ENCODE measurements at places on chromosomes 4 and X. TPM values are rescaled to one million over a fixed set of nuclear protein-coding genes. Genes with fewer than 3 reads are reported as not detected.
A peak's percentile ranks its signal among the peaks of the same experiment; 100 is the strongest.

The NDST4 gene
- not detected for total RNA-seq

The IL3RA gene
- total RNA-seq, result 1.4 TPM

The POF1B gene
- total RNA-seq, result 0.22 TPM

- no peak for DNase-seq
Observed at GRCh38 chr4:182552948-182553347, 309.7 kb downstream of the TENM3 start.

GRCh38 chr4:28469387-28469786 is 1608.7 kb downstream of the STIM2 start:
- no peak for DNase-seq

GRCh38 chr4:94214703-94215319 is 7.1 kb downstream of the SMARCAD1 start:
- no peak for DNase-seq

- no peak for DNase-seq
Observed at GRCh38 chr4:41146196-41146595, 68.1 kb downstream of the APBB2 start.

DNA sequence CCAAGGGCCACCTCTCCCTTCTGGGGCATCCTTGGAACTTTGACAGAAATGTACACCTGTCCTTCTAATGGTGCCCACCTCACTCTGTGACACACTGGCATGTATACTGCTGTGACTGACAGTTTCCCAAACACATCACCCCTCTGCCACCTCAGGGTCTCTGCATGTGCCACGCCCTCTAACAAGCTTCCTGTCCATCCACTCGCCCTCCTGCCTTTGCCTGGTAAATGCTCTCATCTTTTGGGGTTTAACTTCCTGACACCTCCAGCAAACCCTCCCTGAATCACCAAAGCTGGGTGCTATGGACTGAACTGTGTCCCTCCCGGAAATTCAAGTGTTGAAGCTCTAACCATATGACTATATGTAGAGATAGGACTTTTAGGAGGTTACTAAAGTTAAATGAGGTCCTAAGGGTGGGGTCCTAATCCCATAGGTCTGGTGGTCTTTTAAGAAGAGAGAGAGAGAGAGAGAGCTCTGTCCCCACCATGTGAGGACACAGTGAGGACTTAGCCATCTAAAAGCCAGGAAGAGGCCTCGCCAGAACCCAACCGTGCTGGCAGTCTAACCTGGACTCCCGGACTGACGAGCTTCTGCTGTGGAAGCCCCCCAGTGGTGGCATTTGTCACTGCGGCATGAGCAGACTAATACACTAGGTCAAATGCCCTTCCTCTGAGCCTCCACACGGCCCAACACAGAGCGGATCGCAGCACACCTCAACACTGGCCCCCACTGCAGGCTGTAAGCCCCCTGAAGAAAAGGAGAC is 95.6 kb downstream of the AFAP1 start:
- DNase-seq, result peak; percentile 79

DNA sequence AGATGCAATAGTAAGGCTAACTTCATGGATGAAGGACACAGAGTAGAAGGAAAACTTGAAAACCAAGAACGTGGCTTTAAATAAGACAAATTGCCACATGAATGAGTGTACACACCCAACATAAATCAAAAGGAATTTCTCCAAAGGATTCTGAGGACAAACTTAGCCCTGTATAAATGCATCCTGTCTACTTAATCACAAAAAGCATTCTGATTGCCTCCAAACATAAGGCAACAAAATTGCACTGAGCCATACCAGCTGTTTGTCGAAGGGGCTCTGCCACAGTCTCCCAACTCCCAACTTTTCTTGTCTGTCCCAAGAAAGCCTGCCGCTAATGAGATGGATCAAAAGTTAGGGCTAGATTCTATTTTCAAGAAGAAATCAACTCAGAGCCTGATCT is 194.3 kb downstream of the SOWAHB start:
- DNase-seq, result no peak

- peak; percentile 30 for DNase-seq
Observed at GRCh38 chrX:18377796-18378195, 23.3 kb upstream of the SCML2 start.

GRCh38 chr4:156038772-156039171 is 85.1 kb upstream of the CTSO start:
- DNase-seq, result no peak

- no peak for DNase-seq
Observed at GRCh38 chrX:129779086-129779672, 570 bp upstream of the SASH3 start.

DNA sequence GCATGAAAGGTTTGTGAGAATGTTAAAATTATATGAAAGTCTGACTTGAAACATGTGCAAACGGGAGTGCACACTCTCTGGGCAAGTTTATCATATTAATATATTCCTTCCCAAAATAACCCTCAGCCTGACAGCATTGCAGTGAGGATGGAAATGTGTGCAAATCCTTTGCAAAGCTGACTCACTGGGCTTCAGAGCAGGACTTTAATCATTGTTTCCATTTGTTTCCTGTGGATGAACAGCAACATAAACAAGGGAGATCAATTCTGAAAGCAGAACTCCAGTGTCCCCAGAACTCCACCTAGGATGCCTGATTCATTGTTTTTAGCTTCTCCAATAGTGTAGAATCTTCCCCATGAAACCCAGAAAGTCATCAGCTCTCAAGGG is 32.9 kb downstream of the SLC2A9 start:
- no peak for DNase-seq
